ENCODE measurements at places on chromosomes 13 and 19.

GRCh38 chr19:38455031-38455430 lies 21.5 kb downstream of the RYR1 start:
- no peak for DNase-seq

GRCh38 chr13:31947506-31947905 lies 84.1 kb upstream of the FRY start:
- no peak for DNase-seq

DNA sequence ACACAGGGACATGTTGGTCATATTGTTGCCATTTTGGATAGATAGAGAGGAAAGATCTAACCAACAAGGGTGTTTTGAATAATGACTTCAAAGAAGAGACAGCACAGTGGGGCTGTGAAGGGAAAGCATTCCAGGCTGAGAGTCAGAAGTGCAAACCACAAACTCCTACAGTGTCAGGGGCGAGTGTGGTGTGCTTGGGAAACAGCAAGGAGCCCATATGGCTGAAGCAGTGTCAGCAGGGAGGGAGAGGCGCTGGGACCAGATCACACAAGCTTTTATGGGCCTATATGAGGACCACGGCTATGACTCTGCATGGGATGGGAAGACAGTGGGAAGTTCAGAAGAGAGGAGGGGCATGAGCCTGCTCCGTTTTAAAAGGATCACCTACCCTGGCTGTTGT lies 166.4 kb downstream of the MYO16 start:
- no peak for DNase-seq

DNA sequence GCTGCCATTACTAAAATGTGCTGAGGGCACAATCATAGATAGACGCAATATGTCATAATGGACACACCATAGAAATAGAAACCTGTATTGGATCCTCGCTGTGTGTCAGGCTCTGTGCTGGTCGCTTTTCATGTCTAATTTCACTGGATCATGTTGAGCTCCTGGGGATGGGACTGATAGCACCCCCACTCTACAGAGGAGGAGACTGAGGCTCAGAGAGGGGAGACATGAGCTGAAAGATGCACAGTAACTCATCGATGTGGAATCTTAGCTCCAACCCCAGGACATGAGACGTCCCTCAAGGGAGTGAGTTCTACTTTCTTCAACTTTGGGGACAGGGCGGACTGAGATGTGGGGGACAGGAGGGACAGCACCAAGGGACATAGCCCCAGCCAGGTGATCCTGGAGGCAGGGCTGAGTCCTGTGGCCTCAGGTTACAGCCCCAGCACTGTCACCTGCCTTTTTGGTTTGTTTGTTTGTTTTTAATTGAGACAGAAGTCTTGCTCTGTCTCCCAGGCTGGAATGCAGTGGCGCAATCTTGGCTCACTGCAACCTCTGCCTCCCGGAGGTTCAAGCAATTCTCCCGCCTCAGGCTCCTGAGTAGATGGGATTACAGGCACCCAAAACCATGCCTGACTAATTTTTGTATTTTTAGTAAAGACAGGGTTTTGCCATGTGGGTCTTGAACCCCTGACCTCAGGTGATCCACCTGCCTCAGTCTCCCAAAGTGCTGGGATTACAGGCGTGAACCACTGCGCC lies 6.6 kb upstream of the GIPC1 start:
- no peak for DNase-seq

- DNase-seq = no peak
Measured at GRCh38 chr13:91072486-91072885, 275.0 kb upstream of the MIR17HG start.

Measured in activated naive CD4-positive, alpha-beta T cell (primary cell).